ENCODE measurements at places on chromosomes 2 and 18. TPM values are rescaled to one million over a fixed set of nuclear protein-coding genes. Genes with fewer than 3 reads are reported as not detected.

DNA sequence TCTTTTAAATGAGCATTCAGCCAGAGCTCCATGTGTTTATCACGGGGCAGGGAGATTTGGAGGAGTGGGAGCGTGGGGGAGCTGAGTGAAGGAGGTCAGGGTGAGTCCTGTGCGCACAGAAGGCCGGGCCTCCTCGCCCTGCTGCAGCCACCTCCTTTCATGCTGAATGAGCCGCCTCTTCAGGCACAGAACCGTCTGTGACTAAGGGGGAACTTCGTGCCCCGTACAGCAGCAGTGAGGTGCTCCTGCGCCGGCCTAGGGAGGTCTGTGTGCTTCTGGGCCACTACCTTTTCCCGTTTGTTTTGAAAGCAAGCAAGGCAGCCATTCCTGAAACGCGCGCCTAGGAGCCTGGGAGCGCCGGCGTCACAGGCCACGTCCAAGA is 27.1 kb upstream of the ZNF516 start:
- no peak for DNase-seq

- DNase-seq, result no peak
Measured at GRCh38 chr2:165406173-165406572, 63.3 kb upstream of the CSRNP3 start.

- no peak for DNase-seq
Measured at GRCh38 chr2:170974304-170974993, 45.4 kb downstream of the GORASP2 start.

DNA sequence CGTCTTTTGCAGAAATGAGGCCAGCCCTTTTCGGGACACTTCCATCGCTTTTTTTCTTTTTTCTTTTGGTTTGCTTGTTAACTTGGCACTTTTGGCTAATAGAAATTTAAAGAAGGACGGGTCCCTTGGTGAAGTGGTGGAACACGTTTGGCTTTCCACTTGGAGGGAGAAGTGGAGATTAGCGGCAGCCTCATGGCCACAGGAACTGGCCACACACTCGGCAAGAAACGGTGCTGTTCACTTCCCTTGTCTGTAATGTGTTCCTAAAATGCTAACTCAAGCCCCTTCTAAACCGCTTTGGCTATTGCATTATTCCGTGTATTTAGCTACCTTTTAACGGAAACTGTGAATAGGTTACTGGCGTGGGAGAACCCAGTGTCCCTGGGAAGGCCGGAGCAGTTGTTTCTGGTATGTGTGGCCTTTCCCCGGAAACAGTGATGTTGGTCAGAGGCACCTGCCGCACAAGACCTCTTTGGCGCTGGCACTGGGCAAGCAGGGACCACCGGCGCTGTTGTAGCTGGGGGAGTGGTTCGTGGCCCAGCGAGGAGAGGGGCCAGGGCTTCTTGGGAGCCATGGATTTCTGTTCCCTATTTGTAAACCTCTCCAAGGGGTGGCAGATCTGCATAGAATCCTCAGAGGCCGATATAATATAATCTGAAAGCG is 981 bp downstream of the RAMP1 start:
- no peak for DNase-seq

GRCh38 chr2:121255358-121255757 is 29.6 kb downstream of the TFCP2L1 start:
- DNase-seq, result peak; percentile 3

DNA sequence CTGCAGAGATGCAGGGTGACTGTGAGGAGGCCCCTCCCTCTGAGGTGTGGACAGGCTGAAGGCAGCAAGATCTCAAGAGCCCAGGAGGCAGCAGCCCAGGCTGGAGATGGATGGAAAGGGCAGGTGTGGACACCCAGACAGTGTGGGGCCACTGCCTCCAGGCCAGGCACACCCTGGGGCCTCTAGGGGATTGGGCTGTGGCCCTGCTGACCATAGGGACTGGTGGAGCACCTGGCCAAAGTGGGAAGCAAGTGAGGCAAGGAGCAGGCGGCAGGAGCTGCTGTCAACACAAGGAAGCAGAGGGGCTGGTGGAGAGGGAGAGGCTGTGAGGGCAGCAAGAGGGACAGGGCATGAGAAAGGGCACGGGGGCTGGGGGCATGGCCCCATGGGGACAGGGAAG is 10.8 kb downstream of the SNED1 start:
- no peak for DNase-seq

- no peak for DNase-seq
Measured at GRCh38 chr2:27205206-27205605, 6.6 kb upstream of the ATRAID start.

DNA sequence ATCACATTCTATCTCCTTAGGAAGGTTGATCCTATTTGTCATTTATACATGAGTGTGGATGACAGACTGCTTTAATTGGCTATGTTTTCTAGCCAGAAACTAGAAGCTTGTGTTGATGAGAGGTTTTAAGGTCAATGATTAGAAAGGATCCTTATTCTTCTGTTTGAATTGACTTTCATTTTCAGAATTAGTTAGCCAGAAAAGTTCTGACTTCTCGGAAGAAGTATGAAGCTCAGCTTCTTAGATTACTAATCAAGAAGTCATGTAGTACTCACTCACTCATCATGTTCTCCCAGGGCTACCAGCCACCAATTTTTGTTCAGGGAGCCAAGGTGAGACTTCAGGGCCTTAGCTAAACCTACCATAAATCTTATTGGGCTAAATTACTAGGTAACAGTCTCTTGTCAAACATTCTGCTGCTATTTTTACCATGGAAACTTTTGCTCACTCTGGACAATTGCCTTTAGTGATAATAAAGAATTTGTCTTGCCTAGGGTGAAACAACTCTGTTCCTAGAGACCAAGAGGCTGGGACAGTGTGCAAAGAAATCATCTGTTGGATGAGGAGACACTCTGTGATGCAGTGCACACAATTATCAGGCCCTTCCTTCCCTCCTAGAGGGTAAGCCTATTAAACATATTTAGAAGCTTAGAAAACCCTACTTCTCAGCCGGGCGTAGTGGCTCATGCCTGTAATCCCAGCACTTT is 111.6 kb upstream of the DNMT3A start:
- no peak for DNase-seq

DNA sequence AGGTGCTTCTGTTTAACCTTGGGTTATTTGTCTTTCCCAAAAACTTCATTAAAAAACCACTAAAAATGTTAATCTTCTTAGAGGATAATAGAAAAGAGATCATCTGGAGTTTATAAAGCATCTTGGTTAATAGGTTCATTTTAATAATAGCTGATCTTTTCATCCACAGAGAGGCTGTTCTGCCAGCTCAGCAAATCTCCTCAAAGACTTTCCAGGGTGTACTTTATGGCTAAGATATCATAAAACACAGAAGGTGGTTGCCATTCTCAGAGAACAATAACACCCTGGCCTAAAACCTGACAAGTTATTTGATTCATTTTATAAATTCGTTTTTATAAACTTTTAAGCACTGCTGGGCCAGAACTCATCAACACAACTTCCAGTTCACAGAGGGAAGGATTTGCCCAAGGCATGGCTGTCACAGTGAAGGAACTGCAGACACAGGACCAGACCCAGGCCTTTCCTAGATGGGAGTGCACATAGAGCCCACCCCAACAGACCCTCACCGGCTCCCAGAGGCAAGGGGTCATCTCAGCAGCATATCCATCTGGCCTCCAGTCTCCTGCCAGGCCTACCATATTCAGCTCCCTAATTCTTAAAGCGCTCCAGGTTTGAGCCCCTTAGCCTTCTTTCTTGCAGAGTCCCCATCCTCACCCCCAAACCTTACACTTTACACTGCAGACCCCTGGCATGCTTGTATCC is 203.4 kb upstream of the RAB6C start:
- DNase-seq, result no peak

- no peak for DNase-seq
Measured at GRCh38 chr18:22046473-22046872, 122.9 kb upstream of the GATA6 start.

- DNase-seq, result no peak
Measured at GRCh38 chr2:150513647-150514046, 26.2 kb upstream of the RND3 start.

DNA sequence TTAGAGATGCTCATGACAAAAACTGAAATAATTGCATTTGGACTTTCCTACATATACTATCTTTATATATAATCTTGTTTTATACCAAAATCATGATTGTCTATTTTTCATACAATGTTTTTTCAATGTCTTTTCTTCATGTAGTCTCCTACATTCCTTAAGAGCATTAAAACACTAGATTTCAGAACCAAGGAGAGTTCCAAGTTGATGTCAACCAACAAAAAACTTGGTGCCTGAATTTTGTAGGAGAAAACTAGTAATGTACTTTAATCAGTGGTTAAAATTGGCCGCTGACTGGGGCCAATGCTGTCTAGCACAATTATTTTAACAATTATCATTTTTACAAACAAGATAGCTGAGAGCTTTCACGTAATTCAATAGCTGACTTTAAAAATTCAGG is 678.8 kb downstream of the DCC start:
- DNase-seq, result no peak

DNA sequence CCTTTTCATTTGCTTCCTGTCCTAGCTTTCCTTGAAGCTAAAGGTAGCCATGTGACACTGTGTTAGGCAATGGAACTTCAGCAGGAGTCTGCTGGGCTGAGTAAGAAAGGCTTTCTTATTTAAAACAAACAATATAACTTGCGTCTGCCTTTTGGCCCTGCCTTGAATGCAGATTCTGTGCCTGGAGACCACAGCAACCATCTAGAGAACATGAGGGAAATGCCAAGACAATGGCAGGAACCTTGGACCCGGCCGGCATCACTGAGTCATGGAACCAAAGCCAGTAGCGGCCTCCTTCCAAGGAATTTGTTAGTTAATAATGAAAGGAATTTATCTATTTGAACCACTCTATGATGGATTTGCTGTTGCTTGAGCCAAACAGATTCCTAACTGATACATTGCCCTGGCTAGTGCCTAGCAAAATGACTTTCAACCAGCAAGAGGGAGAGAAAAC is 207.5 kb upstream of the EPHA4 start:
- DNase-seq, result no peak

GRCh38 chr2:96156926-96157648 is 11.8 kb upstream of the DUSP2 start:
- DNase-seq, result peak; percentile 48

GRCh38 chr2:51707625-51708024 is 675.7 kb upstream of the NRXN1 start:
- no peak for DNase-seq

DNA sequence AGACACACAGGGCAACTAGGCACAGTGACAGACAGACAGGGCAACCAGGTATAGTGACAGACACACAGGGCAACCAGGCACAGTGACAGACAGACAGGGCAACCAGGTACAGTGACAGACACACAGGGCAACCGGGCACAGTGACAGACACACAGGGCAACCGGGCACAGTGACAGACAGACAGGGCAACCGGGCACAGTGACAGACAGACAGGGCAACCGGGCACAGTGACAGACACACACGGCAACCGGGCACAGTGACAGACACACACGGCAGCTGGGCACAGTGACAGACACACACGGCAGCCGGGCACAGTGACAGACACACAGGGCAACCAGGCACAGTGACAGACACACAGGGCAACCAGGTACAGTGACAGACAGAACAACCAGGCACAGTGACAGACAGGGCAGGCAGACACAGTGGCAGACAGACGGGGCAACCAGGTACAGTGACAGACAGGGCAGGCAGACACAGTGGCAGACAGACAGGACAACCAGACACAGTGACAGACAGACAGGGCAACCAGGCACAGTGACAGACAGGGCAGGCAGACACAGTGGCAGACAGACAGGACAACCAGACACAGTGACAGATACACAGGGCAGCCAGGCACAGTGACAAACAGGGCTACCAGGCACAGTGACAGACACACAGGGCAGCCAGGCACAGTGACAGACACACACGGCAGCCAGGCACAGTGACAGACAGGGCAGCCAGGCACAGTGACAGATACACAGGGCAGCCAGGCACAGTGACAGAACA is 64.7 kb upstream of the RAB6C start:
- no peak for DNase-seq

GRCh38 chr2:39513641-39514094 is 76.6 kb upstream of the MAP4K3 start:
- DNase-seq, result peak; percentile 73

DNA sequence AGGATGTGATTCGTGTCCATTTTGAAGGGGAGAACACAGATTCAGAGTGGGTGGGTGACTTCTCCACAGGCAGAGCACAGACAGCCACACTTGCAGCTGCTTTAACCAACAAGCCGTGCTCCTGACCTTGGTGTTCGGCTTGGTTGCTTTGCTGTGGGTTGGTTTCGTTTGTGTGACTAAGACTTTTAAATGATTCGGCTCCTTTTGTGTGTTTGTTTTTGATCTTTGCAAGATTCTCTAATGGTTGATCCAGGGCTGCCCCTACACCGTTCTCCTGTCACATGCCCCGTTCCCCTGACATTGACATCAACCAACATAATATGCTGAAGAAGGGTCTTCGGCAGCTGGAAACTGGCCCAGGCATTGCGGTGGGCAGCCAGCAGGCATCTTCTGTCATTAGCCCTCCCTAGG is 95.9 kb upstream of the MBOAT2 start:
- no peak for DNase-seq

DNA sequence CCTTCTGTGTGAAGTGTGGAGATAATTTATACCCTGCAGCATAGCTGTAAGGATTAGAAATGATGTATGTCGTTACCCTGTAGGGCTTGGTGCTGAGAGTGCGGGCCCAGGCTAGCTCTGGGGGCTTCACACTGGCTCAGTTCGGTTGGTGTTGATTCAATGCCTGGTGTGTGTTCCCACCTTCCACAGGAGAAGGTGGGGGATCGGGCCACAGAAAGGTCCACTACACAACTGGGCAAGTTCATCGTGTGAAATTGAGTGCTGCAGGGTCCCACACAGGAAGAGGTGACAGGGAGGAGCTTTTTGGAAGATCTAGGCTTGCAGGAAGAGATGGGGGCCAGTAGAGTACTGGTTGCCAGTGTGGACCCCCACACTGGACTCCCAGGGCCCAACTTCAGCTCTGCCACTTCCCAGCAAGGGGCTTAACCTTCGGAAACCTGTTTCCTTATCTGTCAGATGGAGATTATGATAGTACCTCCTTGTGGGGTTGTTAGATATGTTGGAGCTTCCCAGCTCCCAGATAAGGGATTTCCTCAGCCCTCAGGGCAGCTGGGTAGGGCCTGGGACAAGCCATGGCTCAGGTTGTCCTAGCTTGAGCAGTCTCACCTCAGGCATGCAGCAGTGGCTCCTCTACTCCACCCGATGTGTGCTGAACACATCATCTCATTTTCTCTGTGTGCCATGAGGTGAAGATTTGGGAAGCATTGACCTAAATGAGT is 71.5 kb downstream of the TMEM247 start:
- DNase-seq, result no peak

The ACVR1C gene
- 2.8 TPM for total RNA-seq

The RAB6D gene
- total RNA-seq, result not detected

The CFAP65 gene
- total RNA-seq, result 0.18 TPM

The LIMS3 gene
- total RNA-seq, result 3.7 TPM

The DCDC2C gene
- 4.6 TPM for total RNA-seq

The ZNF396 gene
- total RNA-seq, result 4.1 TPM

The GPR75 gene
- total RNA-seq, result 2.5 TPM
